ENCODE measurements at places on chromosomes 11 and 22. TPM values are rescaled to one million over a fixed set of nuclear protein-coding genes. Genes with fewer than 3 reads are reported as not detected.

DNA sequence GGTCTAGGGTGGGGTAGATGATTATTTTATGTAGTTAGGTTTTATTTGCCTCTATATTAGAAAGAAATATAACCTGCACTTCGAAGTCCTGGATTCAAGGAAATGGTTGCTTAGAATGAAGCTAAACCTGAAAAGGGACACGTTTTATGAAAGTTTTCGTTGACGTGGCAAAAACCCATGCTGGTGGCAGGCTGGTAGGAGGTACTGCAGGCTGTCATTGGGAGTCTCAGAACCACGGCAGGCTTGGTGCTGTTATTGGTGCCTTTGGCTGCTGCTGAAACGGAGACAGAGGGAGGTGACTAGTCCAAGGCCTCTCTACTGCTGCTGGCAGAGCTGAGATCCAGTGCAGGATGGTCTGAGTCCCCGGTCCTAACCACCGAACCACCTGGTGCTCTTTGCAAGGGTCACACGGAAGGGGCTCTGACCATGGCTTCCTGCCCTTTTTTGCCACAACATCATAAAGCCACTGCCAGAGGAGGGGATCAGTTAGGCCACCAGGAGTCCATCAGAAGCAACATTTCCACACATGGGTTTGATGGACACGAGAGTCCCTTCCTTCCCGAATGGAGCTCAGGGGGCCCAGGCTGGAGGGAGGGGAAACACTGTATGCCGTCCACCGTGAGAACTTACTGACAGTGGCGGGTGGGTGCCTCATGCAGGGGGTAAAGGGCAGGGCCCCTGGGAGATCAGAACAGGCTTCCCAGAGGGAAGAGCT, 13.4 kb downstream of the CSF2RB start:
- H3K36me3 ChIP-seq: no peaks in the 10 kb centered on the region
- peaks cover 8% of the 10 kb centered on the region for H3K4me1 ChIP-seq
- DNase-seq: no peak
- peak overlapping the region; percentile 44 for H3K4me3 ChIP-seq

GRCh38 chr22:39205344-39206021, 39.3 kb downstream of the PDGFB start:
- H3K4me1 ChIP-seq: peaks cover 25% of the 10 kb centered on the region
- H3K27me3 ChIP-seq: peaks cover 7% of the 10 kb centered on the region
- no peak for DNase-seq
- peak overlapping the region; percentile 12 for H3K4me3 ChIP-seq
- no peaks in the 10 kb centered on the region for H3K36me3 ChIP-seq

DNA sequence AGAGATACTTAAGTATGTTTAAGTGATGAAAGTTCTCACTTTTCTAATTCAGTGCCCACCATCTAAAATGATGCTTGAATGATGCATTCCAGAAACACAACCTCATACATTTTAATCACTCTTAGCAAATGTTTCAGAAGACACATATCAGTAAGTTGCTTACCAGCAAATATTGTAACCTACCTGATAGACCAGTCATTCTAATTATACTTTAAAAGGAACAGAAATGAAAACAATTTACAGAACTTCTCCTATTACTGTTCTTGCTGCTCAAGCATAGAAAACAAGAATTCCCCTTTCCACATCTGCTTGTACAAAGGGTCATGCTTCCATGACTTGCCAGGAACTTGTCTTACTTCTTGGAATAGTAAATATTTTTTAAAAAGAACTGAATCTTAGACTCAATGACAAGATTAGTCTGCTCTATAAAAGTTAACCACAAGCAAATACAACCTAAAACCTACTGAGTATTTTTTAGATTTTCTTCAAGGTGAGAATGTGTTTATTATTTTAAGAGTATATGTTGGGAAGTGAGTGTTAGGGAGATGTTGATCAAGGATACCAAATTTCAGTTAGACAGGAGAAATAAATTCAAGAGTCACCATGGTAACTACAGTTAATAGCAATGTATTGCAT, 82.0 kb upstream of the SC5D start:
- no peak for DNase-seq
- H3K27ac ChIP-seq: no peak overlapping the region
- no peak overlapping the region for H3K4me3 ChIP-seq
- H3K4me1 ChIP-seq: no peaks in the 10 kb centered on the region

- no peaks in the 10 kb centered on the region for H3K36me3 ChIP-seq
- no peaks in the 10 kb centered on the region for H3K27me3 ChIP-seq
- H3K4me3 ChIP-seq: no peak overlapping the region
- H3K27ac ChIP-seq: no peak overlapping the region
- H3K4me1 ChIP-seq: peaks cover 3% of the 10 kb centered on the region
- no peak for DNase-seq
These were observed 202.2 kb downstream of the CEP164 start for GRCh38 chr11:117529816-117530215.

DNA sequence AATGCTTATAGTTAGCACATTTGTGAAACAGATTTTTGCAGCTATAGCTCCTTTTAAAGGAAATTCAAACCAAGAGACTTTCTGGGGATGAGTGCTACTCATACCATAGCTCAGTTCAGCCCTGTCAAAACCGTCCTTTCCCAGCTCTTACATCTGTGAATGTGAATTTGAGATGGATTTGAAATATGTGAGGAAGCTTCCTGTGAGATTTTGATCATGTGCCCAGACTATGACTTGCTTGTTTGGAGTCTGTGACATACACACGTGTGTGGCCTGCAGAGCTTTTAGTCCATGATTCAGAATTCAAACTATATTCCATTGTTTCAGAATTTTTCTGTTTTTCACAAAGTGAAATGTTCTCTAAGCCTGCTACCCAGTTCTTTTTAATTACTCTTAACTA, 4.4 kb upstream of the MMP1 start:
- no peak for DNase-seq
- no peak overlapping the region for H3K27ac ChIP-seq
- peaks cover 4% of the 10 kb centered on the region for H3K27me3 ChIP-seq
- H3K4me3 ChIP-seq: no peak overlapping the region

ABCG4 gene
- not detected for total RNA-seq

- no peak overlapping the region for H3K4me3 ChIP-seq
- H3K27me3 ChIP-seq: peaks cover 11% of the 10 kb centered on the region
- H3K36me3 ChIP-seq: no peaks in the 10 kb centered on the region
- DNase-seq: no peak
- H3K4me1 ChIP-seq: no peaks in the 10 kb centered on the region
These were observed 21.8 kb downstream of the CACNA1I start for GRCh38 chr22:39592081-39593065.

- no peak overlapping the region for H3K4me3 ChIP-seq
- DNase-seq: no peak
- no peaks in the 10 kb centered on the region for H3K4me1 ChIP-seq
- peaks cover 5% of the 10 kb centered on the region for H3K27me3 ChIP-seq
- H3K27ac ChIP-seq: no peak overlapping the region
These were observed 59.8 kb downstream of the WNT7B start for GRCh38 chr22:45917146-45917545.

DNA sequence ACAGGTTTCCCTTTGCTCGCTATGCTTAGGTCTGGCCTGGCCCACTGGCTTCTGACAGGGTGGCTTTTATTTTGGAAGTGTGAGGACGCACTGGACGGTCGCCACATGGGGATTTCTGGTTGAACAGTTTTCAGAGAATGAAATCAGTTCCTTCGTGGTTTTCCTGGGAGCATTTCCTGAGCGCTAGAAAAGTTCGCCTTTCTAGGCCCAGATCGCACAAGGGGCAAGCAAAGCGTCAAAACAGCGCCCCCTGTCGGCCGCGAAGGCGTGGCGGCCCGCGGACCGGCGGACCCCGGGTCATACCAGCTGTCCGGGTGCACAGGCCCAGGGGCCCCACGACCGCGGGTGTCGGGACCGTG, 12.7 kb upstream of the CYP2R1 start:
- peaks cover 29% of the 10 kb centered on the region for H3K4me1 ChIP-seq
- peak overlapping the region; percentile 89 for H3K4me3 ChIP-seq
- no peaks in the 10 kb centered on the region for H3K27me3 ChIP-seq
- peak overlapping the region; percentile 74 for H3K27ac ChIP-seq
- DNase-seq: peak; percentile 81

- peaks cover 2% of the 10 kb centered on the region for H3K27me3 ChIP-seq
- no peak for DNase-seq
- no peaks in the 10 kb centered on the region for H3K36me3 ChIP-seq
- peaks cover 9% of the 10 kb centered on the region for H3K4me1 ChIP-seq
- peak overlapping the region; percentile 50 for H3K27ac ChIP-seq
- H3K4me3 ChIP-seq: peak overlapping the region; percentile 75
These were observed 10.2 kb upstream of the CSNK1E start for GRCh38 chr22:38327396-38327795.

DNA sequence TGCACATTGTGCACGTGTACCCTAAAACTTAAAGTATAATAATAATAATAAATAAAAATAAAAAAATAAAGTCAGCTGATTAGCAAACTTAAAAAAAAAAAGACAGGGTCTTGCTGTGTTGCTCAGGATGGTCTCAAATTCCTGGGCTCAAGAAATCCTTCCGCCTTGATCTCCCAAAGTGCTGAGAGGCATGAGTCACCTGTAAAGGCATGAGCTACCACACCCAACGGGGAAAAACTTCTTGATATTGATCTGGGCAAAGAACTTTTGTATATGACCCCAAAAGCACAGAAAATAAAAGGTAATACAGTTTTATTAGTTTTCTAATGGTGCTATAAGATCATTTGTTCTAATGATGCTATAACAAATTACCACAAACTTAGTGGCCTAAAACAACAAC, 46.1 kb downstream of the ENTHD1 start:
- peaks cover 17% of the 10 kb centered on the region for H3K27me3 ChIP-seq
- no peak for DNase-seq

GRCh38 chr22:20400606-20401375, 6.8 kb downstream of the ZNF74 start:
- H3K36me3 ChIP-seq: no peaks in the 10 kb centered on the region
- H3K4me1 ChIP-seq: peaks cover 23% of the 10 kb centered on the region
- no peak overlapping the region for H3K27ac ChIP-seq
- H3K27me3 ChIP-seq: no peaks in the 10 kb centered on the region
- no peak overlapping the region for H3K4me3 ChIP-seq

DNA sequence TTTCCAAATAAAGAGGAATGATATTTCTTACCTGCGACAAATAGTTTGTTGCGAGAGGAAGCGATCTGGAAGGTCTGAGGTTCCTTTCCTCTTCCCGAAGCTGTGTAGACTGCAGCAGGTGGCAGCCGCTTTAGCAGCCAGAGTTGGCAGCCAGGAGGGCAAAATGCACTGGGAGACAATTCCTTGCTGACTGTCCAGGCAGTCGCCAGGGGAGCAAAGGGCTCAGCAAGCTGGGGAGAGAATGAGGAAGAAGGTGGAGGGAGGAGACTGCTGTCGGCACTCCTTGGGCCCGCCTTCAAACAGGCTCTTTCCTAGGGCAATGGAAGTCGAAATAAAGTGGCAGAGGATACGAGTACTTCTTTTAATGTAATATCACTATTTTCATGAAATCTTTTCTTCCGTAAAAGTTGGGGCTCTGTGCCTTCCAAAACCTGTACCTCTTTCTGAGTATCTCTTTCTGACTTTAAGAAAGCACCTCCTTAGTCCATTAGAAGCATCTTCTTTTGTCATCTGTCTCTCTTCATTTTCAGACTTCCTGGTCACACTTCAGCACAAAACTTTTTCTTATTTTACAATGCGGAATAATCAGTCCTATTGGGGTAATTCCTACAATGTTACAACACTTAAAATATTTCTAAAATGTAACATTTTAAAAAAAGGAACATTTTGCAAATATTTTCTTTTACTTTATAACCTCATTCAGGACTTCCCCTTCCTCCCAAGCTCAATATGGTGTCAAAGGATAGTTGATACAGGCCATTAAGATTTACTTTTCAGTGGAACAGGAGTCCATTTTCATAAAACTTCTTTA, at the start of gene IL18:
Gene IL18 (minus strand): TSS at position 220 of the 811 bp plus-strand sequence. CDS start 9,041 bp downstream, outside the sequence.
- H3K36me3 ChIP-seq: peaks cover 6% of the 10 kb centered on the region
- peaks cover 19% of the 10 kb centered on the region for H3K4me1 ChIP-seq
- DNase-seq: no peak

PVALB gene
- total RNA-seq: not detected

- H3K27me3 ChIP-seq: peaks cover 13% of the 10 kb centered on the region
- peaks cover 28% of the 10 kb centered on the region for H3K4me1 ChIP-seq
These were observed 6.0 kb upstream of the IFT27 start for GRCh38 chr22:36781656-36782627.

- H3K27ac ChIP-seq: peak overlapping the region; percentile 76
- peak overlapping the region; percentile 10 for H3K4me3 ChIP-seq
- no peaks in the 10 kb centered on the region for H3K27me3 ChIP-seq
These were observed 105.5 kb downstream of the CCDC83 start for GRCh38 chr11:85960678-85961077.

MS4A4A gene
- total RNA-seq: not detected

DNA sequence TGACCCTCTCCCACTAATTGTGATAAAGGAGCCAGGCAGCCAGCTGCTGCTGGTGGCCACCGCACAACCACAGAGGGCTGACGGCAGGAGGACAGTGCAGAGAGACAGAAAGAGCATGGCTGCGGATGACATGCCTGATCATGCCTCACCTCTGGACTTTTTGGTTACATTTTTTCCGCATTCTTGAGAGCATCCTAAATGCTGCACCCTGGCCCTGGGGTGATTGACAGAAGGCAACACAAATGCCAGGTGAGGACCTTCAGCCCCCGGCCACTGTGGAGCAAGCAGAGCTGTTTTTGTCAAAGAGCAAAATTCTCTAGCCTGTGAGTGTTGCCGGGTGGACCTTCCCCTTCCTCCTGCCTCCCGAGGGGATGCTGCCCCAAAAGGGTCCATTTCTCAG, 78.5 kb downstream of the RPS6KA4 start:
- peaks cover 20% of the 10 kb centered on the region for H3K27me3 ChIP-seq
- H3K27ac ChIP-seq: no peak overlapping the region
- no peak for DNase-seq
- H3K36me3 ChIP-seq: no peaks in the 10 kb centered on the region

DNA sequence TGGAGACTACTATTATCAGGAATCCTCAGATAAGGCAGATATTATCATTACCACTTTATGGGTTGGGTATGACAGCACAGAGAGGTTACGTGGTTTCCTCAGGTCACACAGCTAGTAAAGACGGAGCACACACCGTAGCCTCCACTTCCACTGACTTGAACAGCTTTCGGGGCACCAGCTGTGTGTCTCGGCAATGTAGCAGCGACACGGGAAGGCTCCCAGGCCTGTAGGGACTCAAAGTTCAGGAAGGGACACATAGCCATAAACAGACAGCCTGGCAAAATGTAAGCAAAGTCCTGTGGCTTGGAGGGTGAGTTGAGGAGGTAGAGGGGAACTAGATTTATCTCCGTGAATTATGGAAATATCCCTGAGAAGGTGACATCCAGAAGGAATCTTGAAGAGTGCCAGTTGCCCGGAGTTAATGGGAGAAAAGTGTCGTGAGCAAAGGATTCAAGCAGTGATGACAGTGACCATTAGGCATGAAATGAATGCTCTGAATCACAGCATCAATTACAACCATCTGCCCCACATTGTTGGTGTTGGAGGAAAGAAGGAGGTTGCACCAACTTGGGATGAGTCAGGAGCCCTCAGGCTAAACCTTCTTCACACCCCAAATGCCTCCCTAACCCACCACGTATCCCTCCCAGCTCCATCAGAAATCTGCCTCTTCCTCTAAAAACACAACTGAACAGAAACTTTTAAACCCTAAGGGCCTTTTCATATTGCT, 106.7 kb upstream of the ASPHD2 start:
- H3K27ac ChIP-seq: no peak overlapping the region
- no peaks in the 10 kb centered on the region for H3K36me3 ChIP-seq
- peaks cover 33% of the 10 kb centered on the region for H3K27me3 ChIP-seq
- DNase-seq: no peak
- H3K4me3 ChIP-seq: no peak overlapping the region

Measured in natural killer cell treated with Interleukin-12 subunit alpha and Interleukin-12 subunit beta and Interleukin-15 and Interleukin-18, amount 100 ng/mL, for 72 hours (primary cell).